ENCODE measurements at places on chromosomes 7 and 10.

DNA sequence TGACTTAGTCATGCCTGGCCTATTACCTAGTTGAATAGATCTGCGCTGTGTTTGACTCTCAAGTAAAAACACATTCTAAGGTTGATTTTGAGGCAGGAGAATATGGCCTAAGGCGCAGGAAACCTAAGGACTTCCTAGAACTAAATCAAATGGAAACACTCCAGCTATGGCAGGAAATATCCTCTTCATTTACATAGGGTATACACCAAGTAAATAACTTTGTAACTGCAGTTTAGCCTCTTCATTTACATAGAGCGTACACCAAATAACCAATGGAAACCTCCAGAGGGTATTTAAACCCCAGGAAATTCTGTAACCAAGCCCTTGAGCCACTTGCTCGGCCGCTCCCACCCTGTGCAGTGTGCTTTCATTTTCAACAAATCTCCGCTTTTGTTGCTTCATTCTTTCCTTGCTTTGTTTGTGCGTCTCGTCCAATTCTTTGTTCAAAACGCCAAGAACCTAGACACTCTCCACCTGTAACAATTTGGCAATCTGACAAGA is 35.6 kb upstream of the XRCC2 start:
- DNase-seq = no peak

GRCh38 chr7:113730309-113730955 is 188.4 kb downstream of the PPP1R3A start:
- DNase-seq = no peak

DNA sequence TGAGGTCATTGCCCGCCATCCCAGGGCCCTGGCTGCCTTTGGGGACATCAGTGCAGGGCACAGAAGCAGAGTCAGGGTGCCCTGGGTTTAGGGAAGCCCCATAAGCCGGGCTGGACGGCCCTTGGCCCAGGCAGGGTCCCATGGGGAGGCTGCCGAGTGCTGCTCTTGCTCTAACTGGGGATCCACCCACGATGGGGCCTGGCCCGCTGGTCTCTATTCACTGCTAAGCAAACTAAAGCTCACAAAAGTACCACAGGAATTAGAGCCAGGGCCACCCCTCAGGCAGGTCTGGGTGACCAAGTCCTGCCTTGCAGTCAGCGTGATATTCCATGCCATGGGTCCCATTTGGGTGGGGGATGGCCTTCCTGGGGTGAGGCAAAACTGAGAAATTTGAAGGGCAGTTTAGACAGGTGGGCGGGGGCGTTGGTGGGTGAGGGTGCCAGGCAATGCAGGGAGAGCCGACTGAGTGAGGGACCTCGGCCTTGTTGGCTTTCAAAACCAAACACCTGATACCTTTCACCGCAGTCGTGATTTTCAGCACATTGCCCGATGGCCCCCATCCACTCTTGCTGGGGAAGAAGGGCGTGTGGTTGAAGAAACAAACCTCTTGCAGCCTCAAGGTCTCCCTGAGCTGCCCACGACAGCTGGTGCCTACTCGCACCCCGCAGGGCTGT is 92.8 kb upstream of the PPIF start:
- no peak for DNase-seq

DNA sequence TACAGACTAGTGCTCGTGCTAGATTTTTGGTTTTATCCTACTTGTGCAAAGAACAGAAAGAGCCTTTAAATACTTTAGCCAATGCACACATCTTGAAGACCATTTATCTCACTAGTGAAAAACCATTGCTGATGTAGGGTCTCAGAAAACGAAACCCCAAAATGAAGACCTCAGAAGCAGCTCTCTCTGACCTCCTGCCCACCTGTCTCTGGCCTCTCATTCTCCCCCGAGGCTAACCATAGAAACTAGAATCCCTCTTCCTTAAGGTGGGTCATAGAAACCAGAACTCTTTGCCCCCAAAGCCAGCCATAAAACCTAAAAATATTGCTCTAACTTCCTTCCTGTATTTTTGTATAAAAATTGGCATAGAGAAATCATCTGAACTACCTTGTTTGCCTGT is 112.2 kb downstream of the KIF20B start:
- no peak for DNase-seq

DNA sequence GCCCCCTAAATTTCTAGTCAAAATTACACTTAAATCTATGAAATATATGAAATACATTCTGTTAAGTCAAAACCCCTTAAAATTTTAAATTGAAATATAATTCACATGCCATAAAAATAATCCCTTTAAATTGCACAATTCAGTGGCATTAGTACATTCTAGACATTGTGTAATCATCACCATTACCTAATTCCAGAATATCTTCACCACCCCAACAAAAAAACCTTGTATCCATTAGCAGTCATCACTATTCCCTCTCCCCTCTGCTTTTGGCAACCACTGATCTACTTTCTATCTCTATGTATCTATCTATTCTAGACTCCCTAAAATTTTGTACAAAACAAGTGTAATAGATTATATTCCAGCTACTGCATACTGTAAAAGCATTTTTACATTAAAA is 261.2 kb downstream of the GLI3 start:
- DNase-seq = no peak

- DNase-seq = no peak
Observed at GRCh38 chr10:13276749-13277365, 23.0 kb downstream of the PHYH start.

DNA sequence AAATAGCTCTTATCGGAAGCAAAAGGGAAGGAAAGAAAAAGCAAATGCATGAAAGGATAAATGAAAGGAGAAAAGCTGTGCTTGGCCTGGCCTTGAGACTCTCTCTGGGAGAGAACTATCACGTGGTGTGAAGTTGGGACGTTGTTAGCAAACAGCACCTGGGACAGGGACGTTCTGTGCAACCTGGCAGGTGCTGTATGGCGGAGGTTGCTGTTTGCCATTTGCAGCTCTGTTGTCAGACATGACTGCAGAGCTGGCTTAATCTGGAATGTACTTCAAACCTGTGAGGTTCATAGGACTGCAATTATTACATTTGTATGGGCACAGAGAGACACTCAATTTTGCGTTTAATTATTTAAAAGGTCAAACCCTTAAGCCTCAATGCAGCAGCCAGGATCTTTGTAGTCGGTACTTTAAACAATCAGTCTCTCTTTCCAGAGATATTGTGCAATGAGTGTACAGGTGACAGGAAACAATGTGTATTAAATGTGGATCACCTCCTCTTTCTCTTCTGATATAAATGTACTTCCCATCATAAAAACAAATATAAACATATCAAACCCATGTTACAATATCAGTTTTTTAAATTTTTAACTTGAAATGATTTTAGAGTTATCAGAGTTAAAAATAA is 800.5 kb upstream of the KCND2 start:
- DNase-seq = no peak

DNA sequence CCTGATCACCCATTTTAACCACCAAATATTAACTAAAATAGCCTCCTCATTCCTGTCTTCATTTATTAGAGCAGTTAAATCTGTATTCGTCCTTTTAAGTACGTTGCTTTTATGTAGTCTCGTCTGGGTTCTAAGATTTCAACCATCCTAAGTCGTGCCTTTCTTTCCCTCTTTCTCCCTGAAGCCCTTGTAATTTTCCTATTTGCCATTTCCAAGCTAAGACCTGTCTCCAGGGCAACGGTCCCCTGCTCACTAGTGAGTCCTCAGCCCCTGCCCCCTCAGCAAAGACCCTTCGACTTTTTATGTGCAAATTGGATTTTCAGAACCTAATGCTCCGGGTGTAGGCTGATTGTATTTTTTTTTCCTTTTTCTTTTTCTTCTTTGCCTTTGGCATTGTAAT is 16.1 kb upstream of the MEST start:
- no peak for DNase-seq

DNA sequence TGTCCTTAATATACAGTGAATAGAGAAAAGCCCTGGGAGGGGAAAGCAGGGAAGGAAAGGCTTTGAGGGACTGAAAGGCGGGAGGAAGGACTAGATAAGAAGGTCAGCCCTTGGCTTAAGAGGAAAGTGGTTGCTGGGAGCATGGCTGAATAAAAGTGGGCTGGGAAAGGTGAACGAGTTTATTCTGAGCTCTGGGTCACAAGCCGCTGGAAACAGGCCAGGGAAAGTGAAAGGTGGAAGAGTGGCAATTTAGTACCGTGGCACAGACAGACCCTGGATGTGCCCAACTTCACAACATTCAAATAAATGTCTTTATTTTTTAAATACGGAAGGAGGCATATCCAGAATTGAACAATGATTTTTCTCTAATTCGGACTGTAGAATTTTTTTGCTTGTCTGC is 39.7 kb downstream of the TAC1 start:
- no peak for DNase-seq

GRCh38 chr10:92696606-92697383 is 7.0 kb downstream of the HHEX start:
- no peak for DNase-seq

DNA sequence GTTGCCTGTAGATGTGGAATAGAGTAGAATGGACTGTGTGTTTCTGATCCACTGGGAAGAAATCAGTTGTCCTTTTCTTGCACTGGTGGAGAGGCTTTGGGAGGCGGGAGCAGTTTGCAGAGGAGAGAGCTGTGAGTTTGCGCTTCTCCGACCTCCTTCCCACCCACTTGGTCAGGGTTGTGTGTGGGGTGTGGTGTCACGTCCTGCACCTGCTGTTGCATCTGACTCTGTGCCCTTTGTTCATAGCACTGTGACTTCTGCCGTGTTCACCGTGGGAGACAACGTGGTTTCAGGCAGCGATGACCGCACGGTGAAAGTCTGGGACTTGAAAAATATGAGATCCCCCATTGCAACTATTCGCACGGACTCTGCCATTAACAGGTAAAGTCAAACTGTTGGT is 67.8 kb downstream of the WDR37 start:
- DNase-seq = no peak

DNA sequence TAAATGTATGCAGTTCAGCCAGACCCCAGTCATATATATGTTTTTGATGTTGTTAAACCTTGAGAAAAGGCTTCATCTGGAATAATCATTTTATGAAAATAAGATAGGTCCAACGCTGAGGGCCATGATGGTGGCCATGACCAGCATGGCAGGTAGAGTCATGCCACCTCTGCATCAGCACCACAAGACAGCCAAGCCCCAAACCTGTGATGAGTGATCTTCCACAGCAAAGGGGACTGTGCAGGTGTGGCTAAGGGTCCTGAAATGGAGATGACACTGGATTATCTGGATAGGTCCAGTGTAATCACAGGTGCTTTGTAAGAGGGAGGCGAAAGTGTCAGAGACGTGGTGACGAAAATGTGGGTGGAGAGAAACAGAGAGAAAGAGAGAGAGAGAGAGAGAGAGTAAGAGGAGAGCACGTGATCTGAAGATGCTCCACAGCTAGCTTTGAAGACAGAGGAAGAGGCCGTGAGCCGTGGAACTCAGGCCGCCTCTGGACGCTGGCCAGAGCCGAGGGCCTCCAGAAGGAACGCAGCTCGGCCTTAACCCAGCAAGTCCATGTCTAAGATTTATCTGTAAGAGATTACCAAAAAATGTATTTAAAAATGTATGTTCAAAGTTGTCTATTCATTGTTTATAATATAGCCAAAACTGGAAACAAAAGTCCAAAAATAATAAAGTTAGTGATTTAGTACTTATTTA is 304.4 kb upstream of the SHH start:
- DNase-seq = no peak

DNA sequence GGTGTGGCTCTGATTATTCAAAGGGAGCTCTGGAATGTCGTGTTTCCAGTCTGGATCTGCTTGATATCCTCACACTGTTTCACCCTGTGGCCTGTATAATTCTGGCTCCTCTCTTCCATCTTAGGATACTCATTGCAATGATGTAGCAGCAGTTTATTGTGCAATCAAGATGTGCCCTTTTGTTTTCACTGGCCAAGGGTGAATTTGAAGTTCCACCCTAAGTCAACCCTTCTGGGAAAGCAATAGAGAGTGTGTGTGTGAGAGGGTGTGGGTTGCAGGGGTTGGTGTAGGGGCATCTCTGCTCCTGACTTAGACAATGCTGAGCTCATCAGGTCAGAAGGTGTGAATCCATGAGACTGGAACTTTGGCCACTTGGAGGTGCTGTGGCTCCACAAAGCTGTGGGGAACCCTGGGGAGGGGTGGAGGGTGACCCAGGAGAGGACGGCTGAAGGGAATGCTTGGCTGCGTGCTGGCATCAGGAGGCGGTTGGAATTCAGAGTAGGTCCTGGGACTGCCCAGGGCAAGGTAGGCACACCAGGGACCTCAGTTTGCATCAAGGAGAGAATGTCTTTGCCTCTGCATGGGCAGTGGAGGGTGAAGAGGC is 118.0 kb upstream of the PRSS58 start:
- no peak for DNase-seq

DNA sequence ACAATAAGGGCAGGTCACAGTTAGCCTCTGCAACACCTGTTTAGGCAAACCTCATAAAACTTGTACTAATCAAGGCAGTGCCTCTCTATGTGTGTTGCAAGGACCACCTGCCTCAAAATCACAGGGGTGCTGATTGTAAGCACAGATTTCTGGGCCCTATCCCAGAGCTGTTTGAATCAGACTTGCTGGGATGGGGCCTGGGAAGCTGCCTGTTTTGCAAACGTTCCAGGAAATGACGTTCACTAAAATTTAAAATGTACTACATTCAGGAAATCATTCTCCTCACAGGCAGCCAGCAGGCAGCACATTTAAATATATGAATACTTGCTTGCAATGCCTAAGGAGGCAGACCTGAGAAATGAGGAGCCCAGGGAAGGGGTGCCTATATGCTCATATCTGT is 4.3 kb upstream of the GRM8 start:
- DNase-seq = no peak

GRCh38 chr7:92848441-92848840 is 12.1 kb upstream of the CDK6 start:
- no peak for DNase-seq

DNA sequence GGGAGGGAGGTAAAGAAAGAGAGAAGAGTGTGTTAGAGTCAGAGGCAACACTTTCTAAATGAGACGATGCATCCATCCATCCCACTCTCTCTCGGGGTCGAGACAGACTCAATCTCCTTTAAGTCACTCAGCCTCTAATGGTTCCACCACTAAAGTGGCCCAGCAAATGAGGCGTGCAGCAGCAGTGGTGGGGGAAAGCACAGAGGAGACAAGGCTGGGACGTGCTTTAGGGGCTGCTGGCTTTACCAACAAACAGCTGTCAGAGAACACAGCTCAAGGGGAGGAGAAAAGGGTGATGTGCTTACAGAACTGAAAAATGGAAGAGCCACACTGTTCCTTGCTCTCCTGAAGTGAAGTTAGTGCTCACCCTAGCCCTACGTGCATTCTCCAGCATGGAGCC is 4.5 kb upstream of the SEC31B start:
- no peak for DNase-seq

DNA sequence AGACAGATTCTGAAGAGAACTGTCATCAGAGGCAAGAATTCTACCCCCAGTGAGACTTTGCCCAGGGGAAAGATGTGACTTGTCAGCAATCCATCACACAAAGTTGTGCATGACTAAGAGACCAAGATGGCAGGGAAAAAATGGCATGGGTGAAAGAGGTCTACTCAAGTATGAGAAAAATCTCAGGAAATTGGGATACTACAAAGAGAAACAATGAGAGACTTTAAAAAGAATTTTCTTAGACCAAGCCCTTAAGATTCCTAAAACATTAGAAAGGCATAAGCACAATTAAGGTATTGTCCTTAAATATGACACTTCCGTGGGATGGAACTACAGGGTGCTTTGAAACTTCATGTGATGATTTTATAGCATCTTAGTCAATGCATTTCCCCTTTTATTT is 45.6 kb upstream of the PDE1C start:
- no peak for DNase-seq

GRCh38 chr7:105353752-105354328 is 34.9 kb downstream of the SRPK2 start:
- no peak for DNase-seq

GRCh38 chr10:103663236-103663635 is 169.7 kb downstream of the NEURL1 start:
- DNase-seq = no peak
